Hippocampal formation (tissue), 2 donors: ENCODE measurements at places on chromosomes 3 and 15.
A peak's percentile ranks its signal among the peaks of the same experiment; 100 is the strongest.

GRCh38 chr3:184806567-184807271, 5.2 kb upstream of the VPS8 start:
- no peak for DNase-seq

DNA sequence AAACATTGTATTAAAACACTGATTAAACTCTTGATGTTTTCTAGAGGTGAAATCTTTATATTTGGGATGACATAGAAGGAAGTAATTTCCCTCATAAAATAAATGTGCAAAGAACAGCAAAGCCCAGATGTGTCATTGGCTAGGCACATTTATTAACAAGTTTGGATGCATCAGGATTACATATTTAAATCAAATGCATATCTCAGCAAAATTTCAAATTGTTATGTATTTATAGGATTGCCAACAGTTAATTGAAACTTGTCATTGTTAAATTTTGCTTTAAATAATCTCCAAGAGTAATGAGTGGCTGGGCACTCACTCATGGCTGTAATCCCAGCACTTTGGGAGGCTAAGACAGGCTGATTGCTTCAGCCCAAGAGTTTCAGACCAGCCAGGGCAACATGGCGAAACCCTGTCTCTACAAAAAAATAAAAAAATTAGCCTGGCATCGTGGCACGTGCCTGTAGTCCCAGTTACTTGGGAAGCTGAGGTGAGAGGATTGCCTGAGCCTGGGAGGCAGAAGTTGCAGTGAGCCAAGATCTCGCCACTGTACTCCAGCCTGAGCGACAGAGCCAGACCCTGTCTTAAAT, 28.2 kb downstream of the ARIH1 start:
- DNase-seq = no peak

DNA sequence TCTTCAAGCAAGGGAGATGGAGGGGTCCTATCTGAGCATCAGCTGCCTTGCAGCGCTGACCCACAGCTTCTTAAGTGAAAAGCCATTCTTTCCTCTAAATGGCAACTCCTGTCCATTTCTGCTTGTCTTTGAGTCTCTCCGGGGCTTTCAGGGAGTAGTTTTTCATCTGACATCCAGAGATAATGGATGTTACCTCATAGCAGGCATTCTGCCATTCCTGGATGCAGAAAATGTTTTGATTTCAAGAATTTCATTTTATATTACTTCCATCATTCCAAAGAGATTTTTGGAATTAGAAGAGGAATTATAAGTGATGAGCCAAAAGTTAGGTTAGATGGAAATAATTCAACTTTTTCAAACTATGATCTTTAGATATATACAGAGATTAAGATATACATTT, 44.9 kb upstream of the GABRG3 start:
- no peak for DNase-seq

GRCh38 chr3:116444819-116445310, 422 bp downstream of the LSAMP start:
- DNase-seq = no peak

DNA sequence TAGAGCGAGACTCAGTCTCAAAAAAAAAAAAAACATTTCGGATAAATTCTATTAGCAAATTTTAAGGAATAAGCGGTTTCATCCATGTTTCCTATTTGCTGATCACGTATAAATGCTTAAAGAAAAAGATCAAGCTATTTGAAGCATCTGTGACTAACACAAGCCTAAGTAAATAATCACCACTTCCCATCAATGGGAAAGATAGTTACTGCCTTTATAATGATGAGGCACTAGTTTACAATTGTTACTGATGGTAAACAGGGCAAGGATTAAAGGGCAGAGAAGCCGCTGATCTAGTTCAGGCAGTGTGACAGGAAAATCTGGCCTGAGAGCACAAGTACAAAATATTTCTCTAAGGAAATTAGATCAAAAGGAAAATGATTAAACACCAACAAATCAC, 13.7 kb downstream of the CLPX start:
- no peak for DNase-seq

DNA sequence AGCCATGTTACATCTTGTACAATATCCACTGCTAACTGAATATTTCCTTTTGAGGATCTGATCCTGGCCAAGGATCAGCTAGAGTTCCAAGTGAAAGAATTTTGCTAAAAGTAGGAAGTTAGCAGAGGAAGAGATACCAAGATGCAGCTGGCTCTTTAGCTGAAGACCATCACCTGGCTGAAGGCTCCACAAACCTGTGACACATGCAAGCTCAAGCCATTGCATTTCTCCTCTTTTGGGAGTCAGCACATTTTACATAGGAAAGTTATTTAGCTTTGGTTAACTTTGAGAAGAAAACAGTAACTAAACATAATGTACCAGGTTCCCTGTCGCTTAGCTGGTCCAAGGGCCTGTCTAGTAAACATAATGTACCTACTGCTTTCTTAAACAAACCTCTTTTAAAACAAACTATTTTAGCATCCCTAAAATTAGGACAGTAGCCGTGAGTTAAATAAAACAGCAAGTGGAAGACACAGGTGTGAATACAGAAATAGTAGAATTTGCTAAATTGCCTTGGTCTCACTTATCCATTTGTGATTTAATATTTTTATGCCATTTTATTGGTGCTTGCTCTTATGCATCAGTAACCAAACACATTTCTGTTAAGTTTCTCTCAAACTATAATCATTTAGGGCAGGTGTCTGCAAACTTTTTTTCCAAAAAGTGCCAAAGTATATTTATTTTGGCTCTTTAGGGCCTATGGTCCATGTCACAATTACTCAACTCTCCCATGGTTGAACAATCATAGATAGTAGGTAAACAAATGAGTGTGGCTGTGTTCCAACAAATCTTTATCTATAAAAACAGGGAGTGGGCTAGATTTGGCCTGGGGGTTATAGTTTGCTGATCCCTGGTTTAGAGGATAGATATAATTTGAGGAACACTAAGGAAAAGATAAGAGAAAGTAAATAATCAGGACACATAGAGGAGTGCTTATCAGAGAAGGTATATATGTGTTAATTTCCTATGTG, 11.2 kb downstream of the GCSAM start:
- DNase-seq = no peak

GRCh38 chr15:44550256-44550655, 13.3 kb downstream of the EIF3J start:
- DNase-seq = peak; percentile 29

GRCh38 chr3:20669675-20670074, 483.7 kb upstream of the SGO1 start:
- DNase-seq = no peak

- DNase-seq = no peak
These were observed 17.9 kb upstream of the HDAC11 start for GRCh38 chr3:13462125-13462629.

- peak; percentile 19 for DNase-seq
These were observed 25.8 kb upstream of the ANXA2 start for GRCh38 chr15:60423537-60423936.
